Uterus (tissue), 4 donors: ENCODE measurements at places on chromosomes 3 and 15. TPM values are rescaled to one million over a fixed set of nuclear protein-coding genes. Genes with fewer than 3 reads are reported as not detected.
A peak's percentile ranks its signal among the peaks of the same experiment; 100 is the strongest.

- DNase-seq = no peak
- no peak overlapping the region for H3K27ac ChIP-seq
- H3K4me3 ChIP-seq = no peak overlapping the region
- H3K4me1 ChIP-seq = no peaks in the 10 kb centered on the region
These were observed 381.1 kb upstream of the CNTN4 start for GRCh38 chr3:1717524-1717923.

- no peaks in the 10 kb centered on the region for H3K36me3 ChIP-seq
- H3K4me1 ChIP-seq = no peaks in the 10 kb centered on the region
- peak within 1 kb of the TSS; percentile 49 for H3K4me3 ChIP-seq
- peak within 1 kb of the TSS; percentile 11 for H3K27ac ChIP-seq
- no peak for DNase-seq
- H3K27me3 ChIP-seq = no peaks in the 10 kb centered on the region
These were observed at the start of gene PIGZ for GRCh38 chr3:196968233-196969133. Gene PIGZ, minus strand, starts transcription at chr3:196968833. Its CDS starts 16,802 bp downstream, at chr3:196952031.

DNA sequence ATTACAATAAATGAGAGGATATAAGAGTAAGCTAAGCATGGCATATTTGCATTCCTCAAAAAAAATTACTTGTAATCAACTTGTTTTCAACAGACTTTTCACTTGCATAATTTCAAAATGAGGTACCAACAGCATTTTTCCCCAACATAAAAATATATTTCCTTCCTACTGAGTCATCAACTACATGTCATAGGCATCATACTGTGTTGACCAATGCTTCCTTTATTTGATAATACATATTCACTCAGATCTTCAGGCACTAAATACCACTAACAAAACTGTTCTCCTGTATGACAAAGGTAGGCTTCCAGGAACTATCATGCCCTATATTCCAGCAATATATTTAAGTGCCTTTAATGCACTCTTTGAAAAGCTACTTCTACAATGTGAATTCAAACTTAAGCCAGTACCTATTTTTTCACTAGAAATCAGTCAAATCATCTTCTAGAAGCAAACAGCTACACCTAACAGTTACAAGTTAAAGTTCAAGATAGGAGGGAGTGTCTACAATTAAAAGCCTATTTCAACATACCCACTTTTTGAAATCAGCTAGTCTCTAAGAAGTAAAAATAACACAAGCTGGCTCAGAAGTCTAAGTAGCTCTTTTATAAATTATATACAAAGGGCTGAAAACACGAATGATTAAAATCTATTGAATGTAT, 11.3 kb downstream of the ADAM10 start:
- no peak for DNase-seq
- H3K27me3 ChIP-seq = no peaks in the 10 kb centered on the region
- no peak overlapping the region for H3K4me3 ChIP-seq
- no peaks in the 10 kb centered on the region for H3K36me3 ChIP-seq
- no peak overlapping the region for H3K27ac ChIP-seq
- no peaks in the 10 kb centered on the region for H3K4me1 ChIP-seq

DNA sequence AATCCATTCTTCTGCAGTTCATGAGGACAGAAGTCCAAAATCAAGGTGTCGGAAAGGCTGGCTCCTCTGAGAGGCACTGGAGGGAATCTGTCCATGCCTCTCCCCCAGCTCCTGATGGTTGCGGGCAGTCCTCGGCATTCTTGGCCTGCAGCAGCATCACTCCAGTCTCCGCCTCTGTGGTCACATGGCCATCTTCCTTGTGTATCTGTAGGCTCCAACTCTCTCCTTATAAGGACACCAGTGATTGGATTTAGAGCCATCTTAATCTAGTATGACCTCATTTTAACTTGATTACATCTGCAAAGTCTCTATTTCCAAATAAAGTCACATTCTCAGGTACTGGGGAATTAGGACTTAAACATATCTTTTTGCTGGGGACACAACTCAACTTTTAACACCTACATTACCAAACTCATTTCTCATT, 56.0 kb upstream of the FLNB start:
- no peaks in the 10 kb centered on the region for H3K27me3 ChIP-seq
- H3K4me1 ChIP-seq = peaks cover 6% of the 10 kb centered on the region
- H3K4me3 ChIP-seq = no peak overlapping the region

GRCh38 chr3:137669519-137670060, 94.5 kb upstream of the SOX14 start:
- H3K36me3 ChIP-seq = no peaks in the 10 kb centered on the region
- no peaks in the 10 kb centered on the region for H3K4me1 ChIP-seq
- H3K27ac ChIP-seq = no peak overlapping the region
- DNase-seq = no peak
- no peak overlapping the region for H3K4me3 ChIP-seq

- H3K27ac ChIP-seq = no peak overlapping the region
- no peaks in the 10 kb centered on the region for H3K27me3 ChIP-seq
- H3K4me3 ChIP-seq = no peak overlapping the region
- no peaks in the 10 kb centered on the region for H3K4me1 ChIP-seq
- DNase-seq = no peak
These were observed 352.6 kb downstream of the NLGN1 start for GRCh38 chr3:173750095-173750494.

DNA sequence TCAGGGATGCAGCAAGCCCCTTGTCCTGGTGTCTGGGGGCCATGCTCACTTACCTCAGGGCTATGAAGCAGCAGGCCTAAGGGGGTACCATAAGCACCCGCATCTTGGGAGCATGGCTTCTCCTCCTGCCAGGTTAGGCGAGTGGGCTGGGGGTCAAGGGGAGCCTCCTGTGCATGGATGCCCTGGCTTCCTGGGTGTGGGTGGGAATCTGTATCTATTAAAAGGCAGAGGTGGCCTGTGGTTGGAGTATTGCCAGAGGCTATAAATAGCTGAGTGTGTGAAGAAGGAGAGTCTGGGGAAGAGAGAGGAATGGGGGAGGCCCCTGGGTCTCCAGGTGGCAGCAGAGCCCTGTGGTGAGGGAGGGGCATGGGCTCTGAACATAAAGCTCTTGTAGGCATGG, 19.5 kb downstream of the ACVR2B start:
- no peak for DNase-seq
- no peak overlapping the region for H3K4me3 ChIP-seq
- no peaks in the 10 kb centered on the region for H3K4me1 ChIP-seq
- no peak overlapping the region for H3K27ac ChIP-seq

- no peak overlapping the region for H3K27ac ChIP-seq
- no peaks in the 10 kb centered on the region for H3K4me1 ChIP-seq
- H3K36me3 ChIP-seq = no peaks in the 10 kb centered on the region
These were observed 222.1 kb downstream of the FOXP1 start for GRCh38 chr3:71361334-71361890.

- no peak overlapping the region for H3K4me3 ChIP-seq
- H3K27ac ChIP-seq = no peak overlapping the region
- no peak for DNase-seq
- H3K36me3 ChIP-seq = no peaks in the 10 kb centered on the region
- no peaks in the 10 kb centered on the region for H3K27me3 ChIP-seq
- peaks cover 5% of the 10 kb centered on the region for H3K4me1 ChIP-seq
These were observed 53.2 kb downstream of the RFTN1 start for GRCh38 chr3:16460273-16460672.

- H3K27me3 ChIP-seq = no peaks in the 10 kb centered on the region
- no peaks in the 10 kb centered on the region for H3K36me3 ChIP-seq
- H3K27ac ChIP-seq = peak overlapping the region; percentile 8
- no peaks in the 10 kb centered on the region for H3K4me1 ChIP-seq
- DNase-seq = no peak
- no peak overlapping the region for H3K4me3 ChIP-seq
These were observed 1.4 kb downstream of the LTF start for GRCh38 chr3:46463120-46463867.

DNA sequence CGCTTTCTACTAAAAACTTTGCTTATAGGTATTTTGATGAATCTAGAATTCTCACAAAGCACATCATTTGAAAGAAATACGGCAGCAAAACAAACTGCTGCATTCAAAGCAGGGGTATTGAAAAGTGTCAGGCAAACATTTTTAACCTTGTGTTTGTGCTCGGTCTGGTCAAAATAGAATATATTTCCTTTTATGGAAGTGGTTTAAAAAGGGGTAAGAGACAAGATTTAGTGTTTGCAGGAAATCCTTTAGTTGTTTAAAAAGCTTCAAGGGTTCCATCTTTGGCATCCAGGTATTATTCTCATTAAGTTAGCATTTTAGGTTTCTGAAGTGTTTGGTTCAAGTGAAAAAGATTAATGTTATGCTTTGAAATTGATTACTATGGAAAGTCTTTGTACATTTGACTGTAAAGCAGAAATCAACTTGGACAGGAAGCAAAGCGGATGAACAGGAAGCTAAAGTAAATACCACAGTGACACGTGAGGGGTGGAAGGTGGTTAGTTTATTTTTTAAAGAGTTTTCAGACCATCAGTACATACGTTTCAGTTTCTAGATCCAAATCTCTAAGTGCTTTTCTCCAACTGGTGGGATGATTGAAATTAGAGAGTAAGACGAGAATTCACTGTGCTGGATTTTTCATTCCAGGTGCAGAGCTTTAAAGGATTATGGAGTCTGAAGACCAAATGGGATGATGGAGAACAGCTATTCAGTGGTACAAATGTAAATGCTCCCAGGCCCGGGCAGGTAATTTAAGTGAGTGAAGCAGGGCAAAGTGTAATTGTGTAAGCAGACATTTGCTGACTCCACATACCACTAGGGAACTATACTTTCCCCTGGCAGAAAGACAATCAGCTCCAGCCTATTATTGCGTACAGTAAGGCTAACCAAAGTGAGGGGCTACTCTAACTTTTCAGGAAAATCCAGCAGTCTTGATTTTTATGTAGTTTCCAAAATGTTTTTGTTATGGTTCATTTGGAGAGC, 341.8 kb upstream of the TBL1XR1 start:
- H3K4me1 ChIP-seq = peaks cover 3% of the 10 kb centered on the region
- DNase-seq = no peak
- no peak overlapping the region for H3K4me3 ChIP-seq
- no peak overlapping the region for H3K27ac ChIP-seq
- H3K27me3 ChIP-seq = no peaks in the 10 kb centered on the region
- H3K36me3 ChIP-seq = no peaks in the 10 kb centered on the region

The ITIH1 gene
- total RNA-seq = not detected

The SLC35G2 gene
- 10.5 TPM for total RNA-seq

The ULK3 gene
- total RNA-seq = 105 TPM

The SERINC4 gene
- 0.28 TPM for total RNA-seq

The ZNF620 gene
- 5.9 TPM for total RNA-seq

The B3GNT5 gene
- total RNA-seq = 23.1 TPM

The LRCH3 gene
- 108 TPM for total RNA-seq
